ENCODE measurements at places on chromosomes 3 and 15.

GRCh38 chr3:95901948-95902347 is 912.4 kb upstream of the EPHA6 start:
- DNase-seq = no peak

- no peak for DNase-seq
Measured at GRCh38 chr3:167650459-167650858, 3.3 kb downstream of the WDR49 start.

DNA sequence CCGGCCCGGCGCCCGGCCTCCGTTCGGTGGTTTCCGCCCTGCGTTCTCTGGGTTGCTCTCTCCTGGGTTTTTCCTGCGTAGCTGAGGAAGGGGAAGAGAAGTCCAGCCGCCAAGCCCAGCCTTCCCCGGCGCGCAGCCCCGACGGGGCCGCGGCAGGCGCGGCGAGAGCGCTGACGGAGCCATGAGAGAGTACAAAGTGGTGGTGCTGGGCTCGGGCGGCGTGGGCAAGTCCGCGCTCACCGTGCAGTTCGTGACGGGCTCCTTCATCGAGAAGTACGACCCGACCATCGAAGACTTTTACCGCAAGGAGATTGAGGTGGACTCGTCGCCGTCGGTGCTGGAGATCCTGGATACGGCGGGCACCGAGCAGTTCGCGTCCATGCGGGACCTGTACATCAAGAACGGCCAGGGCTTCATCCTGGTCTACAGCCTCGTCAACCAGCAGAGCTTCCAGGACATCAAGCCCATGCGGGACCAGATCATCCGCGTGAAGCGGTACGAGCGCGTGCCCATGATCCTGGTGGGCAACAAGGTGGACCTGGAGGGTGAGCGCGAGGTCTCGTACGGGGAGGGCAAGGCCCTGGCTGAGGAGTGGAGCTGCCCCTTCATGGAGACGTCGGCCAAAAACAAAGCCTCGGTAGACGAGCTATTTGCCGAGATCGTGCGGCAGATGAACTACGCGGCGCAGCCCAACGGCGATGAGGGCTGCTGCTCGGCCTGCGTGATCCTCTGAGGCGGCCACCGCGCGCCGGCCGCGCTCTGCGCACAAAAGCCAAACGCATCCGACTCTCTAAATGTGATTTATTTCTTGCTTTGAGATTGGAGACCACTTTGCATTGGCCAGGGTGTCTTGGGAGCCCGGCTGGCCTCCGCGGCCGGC is 727 bp downstream of the RAP2B start:
- DNase-seq = peak; percentile 65

- DNase-seq = peak; percentile 26
Measured at GRCh38 chr3:144636833-144637232, 665.2 kb downstream of the DIPK2A start.

DNA sequence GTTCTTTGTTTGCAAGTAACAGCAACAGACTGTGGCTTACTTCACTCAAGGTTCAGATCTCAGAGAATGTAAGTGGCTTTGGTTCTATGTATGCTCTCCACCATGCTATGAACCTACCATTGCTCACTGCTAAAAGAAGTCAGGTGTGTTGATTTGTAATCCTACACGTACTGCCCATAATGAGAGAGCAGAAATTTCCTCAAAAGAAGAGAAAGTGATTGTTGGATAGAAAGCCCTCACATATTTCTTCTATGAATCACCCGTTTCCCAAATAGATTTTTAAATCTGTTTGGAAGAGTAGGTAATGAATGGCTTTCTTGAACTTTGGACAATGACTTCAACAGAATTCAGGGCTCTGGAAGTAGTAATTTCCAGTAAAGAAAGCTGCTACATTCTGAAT is 565.4 kb downstream of the ROBO2 start:
- no peak for DNase-seq

DNA sequence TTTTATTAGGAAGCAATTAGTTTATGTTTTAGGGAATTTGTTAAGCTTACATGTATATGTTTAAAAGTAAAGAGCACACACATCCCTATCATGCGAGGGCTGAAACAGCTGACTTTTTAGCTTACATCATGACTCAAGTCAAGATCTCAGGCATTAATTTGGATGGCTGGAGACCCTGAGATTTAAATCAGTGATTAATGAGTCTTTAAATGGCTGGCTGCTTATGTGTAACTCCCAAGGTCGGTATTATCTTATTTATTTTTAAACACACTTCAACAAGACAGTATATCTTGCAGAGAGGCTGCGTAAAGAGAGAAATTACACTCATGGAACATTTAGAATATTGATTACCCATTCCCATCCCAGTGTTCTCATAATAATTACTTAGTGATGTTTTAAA is 169.4 kb downstream of the KBTBD8 start:
- peak; percentile 24 for DNase-seq

GRCh38 chr3:169215461-169216352 is 447.8 kb downstream of the MECOM start:
- no peak for DNase-seq

DNA sequence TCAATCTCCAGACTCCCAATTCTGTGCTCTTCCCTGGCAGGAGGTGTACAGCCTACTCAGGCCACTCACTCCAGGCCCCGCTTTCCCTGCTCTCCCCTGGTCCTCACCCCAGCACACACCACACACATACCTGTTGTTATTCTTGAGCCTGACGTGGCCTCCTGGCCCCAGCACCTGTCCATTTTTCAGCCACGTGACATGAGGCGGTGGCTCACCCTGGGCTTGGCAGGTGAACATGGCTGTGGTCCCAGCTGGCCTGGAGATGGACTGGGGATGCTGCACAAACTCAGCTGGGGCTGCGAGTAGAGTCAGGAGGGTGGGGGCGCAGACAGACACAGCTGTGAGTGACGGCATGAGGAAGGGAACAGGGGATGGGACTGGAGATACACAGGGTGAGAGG is 27.3 kb downstream of the RNU5B-1 start:
- DNase-seq = no peak

GRCh38 chr15:29107971-29108645 is 161.5 kb downstream of the NSMCE3 start:
- no peak for DNase-seq

Data from NCI-H82 (cell line).